Activated CD8-positive, alpha-beta memory T cell treated with anti-CD3 and anti-CD28 coated beads for 24 hours (primary cell): ENCODE measurements at places on chromosomes 6 and 20.

DNA sequence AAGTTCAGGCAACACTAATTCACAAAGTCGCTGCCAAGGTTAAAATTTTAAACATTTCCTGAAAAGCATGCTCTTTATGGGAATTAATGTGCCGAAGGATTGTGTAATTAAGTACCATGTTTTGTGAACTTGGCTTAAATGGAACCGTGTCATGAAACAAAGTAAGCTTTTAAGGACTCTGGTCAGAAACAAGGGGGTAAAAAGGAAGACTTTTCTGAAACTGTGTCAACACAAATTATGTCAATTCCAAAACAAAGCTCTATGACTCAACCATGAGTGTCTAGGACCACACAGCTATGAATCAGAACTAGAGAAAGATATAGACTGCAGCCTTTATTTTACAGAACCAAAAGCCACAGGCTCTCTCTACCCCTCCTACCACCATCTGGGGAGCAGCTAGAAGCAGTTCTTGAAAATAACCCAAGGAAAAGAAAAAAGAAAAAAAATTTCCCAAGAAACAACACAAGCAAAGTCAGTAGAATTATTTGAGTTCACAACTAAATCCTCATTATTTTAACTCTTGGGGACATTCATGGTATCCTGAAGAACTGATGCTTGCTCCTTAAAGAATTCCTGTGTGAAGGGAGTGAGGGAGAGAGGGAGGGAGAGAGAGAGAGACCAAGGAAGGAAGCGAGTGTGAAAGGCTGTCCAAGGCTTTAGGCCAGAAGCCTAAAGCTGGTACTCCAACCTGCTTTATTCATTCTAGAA, 81.9 kb downstream of the ZMYND8 start:
- DNase-seq = no peak

DNA sequence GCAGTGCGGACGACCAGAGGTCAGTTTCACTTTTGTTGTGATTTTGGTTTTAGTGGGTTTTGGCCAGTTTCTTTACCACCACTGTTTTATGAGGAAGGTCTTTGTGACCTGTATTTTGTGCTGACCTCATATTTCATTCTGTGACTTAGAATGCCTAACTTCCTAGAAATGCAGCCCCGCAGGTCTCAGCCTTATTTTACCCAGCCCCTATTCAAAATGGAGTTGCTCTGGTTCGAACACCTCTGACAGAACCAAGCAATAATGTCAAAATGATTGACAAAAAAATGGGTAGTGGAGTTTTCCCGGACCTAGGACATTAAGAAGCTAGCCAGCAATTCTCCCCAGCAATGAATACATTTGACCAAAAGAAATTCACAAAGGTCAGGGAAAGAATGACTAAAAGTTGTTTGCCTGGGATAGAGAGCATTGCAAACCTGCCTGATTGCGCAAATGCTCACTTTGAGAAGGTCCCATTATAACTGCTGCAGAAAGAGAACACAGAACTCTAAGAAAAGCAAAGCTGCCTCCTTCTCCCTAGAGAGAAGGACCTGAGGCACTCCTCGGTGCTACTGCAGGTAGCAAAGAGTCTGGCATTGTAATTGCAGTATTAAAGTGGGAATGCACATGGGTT, 288.8 kb downstream of the ADGB start:
- DNase-seq = no peak

DNA sequence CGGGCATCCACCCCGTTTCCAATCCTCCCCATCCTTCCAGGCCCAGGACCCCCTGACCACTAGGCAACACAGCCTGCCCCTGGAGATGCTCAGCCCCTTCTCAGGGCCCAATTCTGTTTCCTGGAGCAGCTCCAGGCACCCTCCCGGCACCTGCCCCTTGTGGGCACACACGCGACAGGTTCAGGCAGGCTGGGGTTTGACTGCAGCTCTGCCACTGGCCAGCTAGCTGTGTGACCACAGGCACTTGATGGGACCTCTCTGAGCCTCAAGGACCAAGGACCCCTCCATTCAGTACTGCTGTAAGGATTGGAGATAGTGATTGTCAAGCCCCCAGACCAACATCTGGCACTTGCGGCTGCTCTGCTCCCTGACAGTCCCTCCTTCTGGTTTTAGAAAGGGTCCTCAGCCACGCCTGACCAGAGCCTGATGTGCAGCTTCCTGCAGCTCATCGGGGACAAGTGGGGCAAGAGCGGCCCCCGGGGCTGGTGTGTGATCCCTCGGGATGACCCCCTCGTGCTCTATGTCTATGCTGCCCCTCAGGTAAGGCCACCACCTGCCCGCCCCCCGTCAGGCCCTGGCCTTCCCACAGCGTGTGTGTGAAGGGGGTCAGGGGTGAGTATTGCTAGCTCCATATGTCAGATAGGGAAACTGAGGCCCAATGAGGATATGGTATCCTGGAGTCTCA, 21.7 kb downstream of the FGD2 start:
- no peak for DNase-seq

- no peak for DNase-seq
These were observed 107.7 kb upstream of the FOXC1 start for GRCh38 chr6:1502041-1502440.

DNA sequence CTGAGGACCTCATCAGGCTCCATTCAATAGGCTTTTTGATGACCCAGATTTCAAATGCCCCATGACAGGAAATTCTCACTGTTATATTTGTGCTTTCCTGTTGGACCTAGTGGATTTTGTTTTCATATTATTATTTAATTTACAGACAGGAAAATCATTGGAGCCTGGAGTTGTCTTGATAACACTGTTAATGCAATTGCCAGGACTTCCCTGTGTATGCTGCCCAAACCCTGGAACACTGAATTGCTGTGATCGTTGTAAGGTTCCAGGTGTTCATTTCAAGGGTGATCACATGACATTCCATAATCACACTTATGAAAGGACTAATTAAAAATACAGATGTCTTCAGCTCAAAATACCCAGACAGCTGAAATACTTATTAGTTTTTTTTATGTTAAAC, 783.2 kb downstream of the DHX35 start:
- DNase-seq = no peak

DNA sequence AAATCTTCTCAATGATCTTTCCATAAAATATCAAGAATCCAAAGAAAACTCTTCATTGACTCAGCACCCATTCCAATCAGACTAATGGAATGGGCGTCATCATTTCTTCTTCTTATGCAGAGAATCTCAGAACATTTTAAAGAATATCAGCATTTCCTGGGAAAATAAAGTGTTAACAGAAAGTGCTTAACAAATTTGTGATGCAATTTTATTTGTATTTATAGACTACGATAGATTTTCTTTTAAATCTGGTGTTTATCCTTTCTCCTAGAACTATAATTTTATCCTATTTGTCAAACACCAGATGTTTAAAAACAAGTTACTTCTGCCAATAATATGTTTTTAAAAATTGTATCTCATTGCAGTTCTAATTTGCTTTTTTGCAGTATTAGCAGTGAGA, 330.7 kb downstream of the COL12A1 start:
- no peak for DNase-seq

GRCh38 chr6:31657406-31658157, 1.9 kb downstream of the APOM start:
- DNase-seq = no peak

- no peak for DNase-seq
These were observed 42.6 kb downstream of the TBC1D7 start for GRCh38 chr6:13285705-13286104.

GRCh38 chr6:9520417-9521151, 894.3 kb downstream of the TFAP2A start:
- no peak for DNase-seq

GRCh38 chr6:106244931-106245330, 80.6 kb downstream of the ATG5 start:
- no peak for DNase-seq

DNA sequence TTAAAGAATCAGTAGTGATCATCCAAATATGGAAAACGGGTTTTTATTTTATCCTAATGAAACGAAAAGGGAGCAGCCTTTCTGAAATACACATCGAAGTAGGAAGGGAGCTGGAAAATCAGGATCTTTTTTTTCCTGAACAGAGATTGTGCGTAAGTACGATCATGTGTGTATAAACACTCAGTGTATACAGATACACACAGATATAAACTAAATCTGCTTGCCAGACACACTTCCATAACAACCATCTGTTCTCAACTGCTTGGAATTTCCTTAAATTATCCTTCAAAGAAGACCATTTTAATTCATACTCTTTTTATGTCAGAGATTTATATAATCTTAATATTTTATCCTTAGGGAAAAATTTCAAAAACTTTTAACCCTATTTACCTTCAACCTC, 110.7 kb downstream of the CHD6 start:
- no peak for DNase-seq

DNA sequence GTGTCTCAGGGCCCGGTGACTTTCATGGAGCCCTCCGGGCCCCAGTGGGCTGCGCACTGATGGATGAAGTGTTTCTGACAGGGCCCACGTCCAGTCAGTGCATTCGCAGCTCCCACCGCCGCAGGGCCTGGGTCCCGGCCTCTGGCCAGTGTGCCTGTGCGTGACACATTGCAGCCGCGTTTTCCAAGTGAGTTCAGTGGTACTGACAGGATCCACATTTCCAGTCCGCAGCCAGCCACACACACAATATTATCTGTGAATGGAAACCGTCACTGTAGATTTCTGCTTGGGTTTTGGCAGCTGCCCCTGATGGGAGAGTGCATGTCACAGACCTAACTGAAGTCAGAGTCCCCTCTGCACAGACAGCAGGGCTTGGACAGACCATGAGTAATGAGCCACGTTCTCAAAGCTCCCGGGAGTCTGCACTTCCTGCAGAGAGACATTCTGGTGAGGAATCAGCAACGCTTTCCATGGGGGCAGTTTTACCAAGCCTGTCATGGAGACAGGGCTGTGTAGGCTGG, 171.4 kb downstream of the MYLK4 start:
- no peak for DNase-seq

DNA sequence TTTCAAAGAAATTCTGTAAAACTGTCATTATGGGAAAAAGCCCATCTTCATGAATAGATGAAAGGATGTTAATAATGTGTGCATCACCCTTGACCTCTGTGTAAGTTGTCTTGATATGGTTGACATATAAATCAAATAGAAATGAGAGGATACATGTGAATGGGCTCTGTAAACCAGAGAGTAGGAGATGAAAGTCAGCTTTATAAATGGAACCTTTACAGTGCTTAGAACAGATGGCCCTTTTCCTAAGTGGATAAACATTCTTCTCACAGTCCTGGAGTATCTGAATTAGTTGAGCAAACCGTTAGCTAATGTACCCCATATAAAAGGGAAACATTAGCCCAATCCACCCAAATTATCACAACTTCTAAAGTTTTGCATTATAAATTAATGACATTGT, 57.5 kb downstream of the MYLK4 start:
- no peak for DNase-seq

DNA sequence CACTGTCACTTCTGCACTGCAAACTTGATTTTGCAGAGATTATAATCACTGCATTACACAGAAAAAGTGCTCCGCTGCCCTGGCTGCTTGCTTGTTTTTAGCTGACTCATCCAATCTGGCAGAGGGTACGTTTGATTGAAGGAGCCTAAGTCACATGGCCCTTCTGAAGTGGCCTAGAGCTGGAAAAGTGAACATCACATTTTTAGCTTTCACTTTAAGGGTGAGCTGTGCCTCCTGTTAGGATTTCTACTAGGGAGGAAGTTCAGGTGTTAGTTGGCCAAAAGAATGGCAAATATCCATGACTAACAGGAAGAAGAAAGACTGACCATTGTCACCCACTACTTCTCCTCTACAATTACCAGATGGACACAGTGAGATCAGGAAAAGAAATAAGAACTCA, 889.1 kb upstream of the MAP3K7 start:
- no peak for DNase-seq

- no peak for DNase-seq
These were observed 134.5 kb downstream of the EDN3 start for GRCh38 chr20:59434960-59435359.

GRCh38 chr20:44104798-44105517, 82.0 kb downstream of the JPH2 start:
- peak; percentile 4 for DNase-seq

DNA sequence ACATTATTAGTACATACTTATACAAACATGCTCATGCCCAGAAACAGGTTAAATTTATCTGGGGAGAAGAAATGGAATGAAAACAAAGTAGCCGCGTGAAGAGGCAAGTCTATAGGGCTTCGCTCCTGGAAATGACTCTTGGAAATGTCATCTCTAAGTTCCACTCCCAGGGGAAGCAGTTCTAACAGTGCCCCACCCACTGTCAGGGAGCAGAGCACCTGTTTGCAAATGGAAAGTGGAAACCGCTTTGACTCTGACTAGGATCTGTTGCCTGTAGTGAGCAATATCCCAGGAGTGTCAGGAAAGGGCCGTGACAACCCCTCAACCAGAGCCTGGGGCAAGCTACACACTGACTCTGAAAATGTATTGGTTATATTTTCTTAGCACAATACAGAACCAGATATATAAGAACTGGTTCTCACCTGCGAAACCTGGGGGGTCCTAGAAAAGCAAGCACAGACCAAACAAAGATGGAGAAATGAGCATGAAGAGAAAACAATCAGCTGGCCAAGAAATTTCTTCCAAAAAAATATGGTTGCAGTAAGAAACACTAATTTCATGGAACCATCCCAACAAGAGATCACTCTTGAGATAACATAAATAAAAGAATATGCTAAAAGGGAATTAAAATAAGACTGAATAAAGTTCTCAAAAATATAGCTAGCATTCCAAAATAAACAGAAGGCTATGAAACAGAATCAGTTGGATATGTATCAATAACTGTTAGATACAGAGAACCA, 47.5 kb upstream of the CRISP1 start:
- DNase-seq = no peak

DNA sequence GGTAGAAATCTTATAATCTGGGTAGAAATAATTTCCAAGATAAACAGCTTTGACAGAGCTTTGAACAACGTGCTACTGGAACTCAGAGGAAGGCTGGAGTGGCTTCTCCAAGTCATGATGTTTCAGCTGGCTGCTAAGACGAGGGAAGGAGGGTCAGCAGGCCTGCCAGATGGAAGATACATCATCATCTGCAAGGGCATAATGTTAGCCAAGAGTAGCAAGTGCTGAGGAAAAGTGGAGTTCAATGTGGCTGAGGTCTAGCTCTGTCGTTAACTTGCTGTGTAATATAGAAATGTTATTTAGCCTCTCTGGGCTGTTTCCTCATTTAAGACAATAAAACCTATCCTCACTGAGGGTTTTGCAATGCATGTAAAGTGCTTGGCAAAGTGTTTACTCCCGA, 35.1 kb downstream of the RGS17 start:
- no peak for DNase-seq

DNA sequence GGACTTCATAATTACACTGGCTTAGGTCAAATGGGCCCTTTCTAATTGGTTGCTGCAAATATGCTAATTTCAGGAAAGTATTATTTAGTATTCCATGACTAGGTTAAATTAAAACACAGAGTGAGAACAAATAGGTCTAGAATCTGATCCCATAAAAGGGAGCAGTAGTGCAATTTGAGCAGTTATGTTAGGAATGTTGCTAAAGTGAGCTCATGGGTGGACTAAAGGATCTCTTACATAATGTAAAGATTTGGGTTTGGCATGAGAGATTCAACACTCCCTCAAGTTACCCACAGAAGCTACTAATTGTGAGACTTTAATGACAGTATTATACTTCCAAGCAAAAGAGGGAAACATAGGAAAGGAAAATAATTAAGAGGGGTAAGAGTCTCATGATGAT, 109.1 kb downstream of the C6orf58 start:
- no peak for DNase-seq
